ENCODE measurements at places on chromosomes 2 and 18. TPM values are rescaled to one million over a fixed set of nuclear protein-coding genes. Genes with fewer than 3 reads are reported as not detected.

Gene IGFBP5
- 773 TPM for total RNA-seq

Gene CD302
- 58.5 TPM for total RNA-seq

Gene SLC5A7
- 1.9 TPM for total RNA-seq

Gene SIX3
- not detected for total RNA-seq

DNA sequence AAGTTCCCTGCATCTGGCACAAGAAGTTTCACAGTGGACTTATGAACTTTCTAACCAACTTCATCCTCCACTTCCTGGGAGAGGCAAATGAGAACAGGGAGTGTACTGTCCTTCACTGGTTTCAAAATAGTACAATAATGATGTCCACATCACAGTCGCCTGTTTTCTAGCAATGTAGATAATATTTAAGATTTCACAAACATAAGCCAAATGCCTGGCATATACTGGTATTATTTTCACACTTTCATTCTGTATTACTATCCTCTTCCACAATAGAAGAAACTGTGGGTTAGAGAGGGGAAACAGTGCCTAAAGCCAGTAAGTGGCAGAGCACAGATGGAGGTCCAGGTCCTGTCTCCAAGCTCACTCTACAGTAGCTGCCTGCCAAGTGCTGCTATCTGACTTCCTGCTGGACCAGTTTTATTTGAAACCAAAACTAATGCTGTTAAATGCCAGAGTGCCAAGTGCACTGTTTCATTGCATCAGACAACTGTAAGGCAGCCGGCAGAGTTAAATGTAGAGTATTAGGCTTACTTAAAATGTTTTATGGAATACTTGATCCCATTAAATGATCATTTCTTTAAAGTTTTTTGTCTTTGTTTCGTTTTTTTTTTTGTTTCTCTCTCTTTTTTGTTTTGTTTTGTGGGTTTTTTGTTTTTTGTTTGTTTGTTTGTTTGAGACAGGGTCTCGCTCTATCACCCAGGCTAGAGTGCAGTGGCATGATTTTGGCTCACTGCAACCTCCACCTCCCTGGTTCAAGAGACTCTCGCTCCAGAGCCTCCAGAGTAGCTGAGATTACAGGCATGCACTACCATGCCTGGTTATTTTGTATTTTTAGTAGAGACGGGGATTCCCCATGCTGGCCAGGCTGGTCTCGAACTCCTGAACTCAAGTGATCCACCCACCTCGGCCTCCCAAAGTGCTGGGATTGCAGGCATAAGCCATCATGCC, 15.1 kb downstream of the COBLL1 start:
- peaks cover 7% of the 10 kb centered on the region for H3K4me1 ChIP-seq
- H3K27ac ChIP-seq: peak overlapping the region; percentile 59
- DNase-seq: no peak
- H3K27me3 ChIP-seq: no peaks in the 10 kb centered on the region

GRCh38 chr2:68813596-68813995, 57.6 kb downstream of the BMP10 start:
- H3K27me3 ChIP-seq: no peaks in the 10 kb centered on the region
- no peaks in the 10 kb centered on the region for H3K4me1 ChIP-seq
- no peak for DNase-seq
- H3K4me3 ChIP-seq: no peak overlapping the region
- no peaks in the 10 kb centered on the region for H3K36me3 ChIP-seq

DNA sequence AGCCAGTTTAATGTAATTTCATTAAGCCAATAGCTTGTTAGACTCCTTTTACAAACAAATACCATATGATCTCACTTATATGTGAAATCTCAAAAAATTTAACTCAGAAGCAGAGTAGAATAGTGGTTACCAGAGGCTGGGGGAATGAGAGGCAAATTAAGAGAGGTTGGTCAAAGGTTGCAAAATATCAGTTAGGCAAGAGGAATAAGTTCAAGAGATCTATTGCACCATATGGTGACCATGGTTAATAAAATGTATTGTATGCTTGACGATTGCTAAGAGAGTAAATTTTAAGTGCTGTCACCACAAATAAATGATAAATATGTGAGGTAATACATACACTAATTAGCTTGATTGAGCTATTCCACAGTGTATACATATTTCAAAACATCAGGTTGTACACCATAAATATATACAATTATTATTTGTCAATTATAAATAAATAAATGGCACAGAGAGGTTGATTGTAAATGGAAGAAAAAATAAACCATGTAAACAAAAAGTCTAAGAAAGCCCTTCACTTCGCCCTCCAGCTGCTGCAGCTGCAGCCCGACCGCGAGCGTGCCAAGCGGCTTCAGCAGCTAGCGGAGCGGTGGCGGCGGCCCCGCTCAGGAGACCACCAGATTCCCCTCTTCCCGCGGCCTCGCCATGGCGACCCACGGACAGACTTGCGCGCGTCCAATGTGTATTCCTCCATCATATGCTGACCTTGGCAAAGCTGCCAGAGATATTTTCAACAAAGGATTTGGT, 23.0 kb upstream of the ACTR2 start:
- no peaks in the 10 kb centered on the region for H3K4me1 ChIP-seq
- DNase-seq: no peak
- H3K36me3 ChIP-seq: no peaks in the 10 kb centered on the region
- H3K27ac ChIP-seq: no peak overlapping the region
- H3K27me3 ChIP-seq: no peaks in the 10 kb centered on the region

GRCh38 chr18:32238635-32239268, 48.9 kb downstream of the MEP1B start:
- DNase-seq: no peak
- no peaks in the 10 kb centered on the region for H3K36me3 ChIP-seq
- H3K27me3 ChIP-seq: no peaks in the 10 kb centered on the region
- no peaks in the 10 kb centered on the region for H3K4me1 ChIP-seq

DNA sequence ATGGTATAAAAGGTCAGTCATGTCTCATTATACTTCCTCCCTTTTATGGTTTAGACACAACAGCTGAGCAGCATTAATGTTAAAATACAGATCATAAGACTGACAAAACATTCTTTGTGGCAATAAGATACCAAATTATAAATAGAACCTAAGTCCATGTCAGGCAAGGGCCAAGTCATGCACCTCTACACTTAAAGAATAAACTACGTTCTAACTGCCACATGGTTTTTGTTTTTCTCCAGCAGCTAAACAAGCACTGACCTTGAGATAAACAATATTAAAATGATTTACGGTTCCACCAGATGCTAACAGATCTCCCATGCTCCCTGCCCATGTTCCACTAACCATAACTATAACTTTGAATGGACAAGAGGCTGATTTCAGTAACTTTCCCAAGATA, 368.6 kb upstream of the TFPI start:
- H3K36me3 ChIP-seq: no peaks in the 10 kb centered on the region
- H3K4me1 ChIP-seq: no peaks in the 10 kb centered on the region
- DNase-seq: no peak
- H3K27ac ChIP-seq: no peak overlapping the region

GRCh38 chr2:57536535-57537231, 509.9 kb upstream of the VRK2 start:
- no peaks in the 10 kb centered on the region for H3K4me1 ChIP-seq
- no peaks in the 10 kb centered on the region for H3K36me3 ChIP-seq
- no peak for DNase-seq
- no peak overlapping the region for H3K4me3 ChIP-seq
- no peak overlapping the region for H3K27ac ChIP-seq
- H3K27me3 ChIP-seq: no peaks in the 10 kb centered on the region
